Calu3 (cell line): ENCODE measurements at places on chromosomes 2 and 18. TPM values are rescaled to one million over a fixed set of nuclear protein-coding genes. Genes with fewer than 3 reads are reported as not detected.
A peak's percentile ranks its signal among the peaks of the same experiment; 100 is the strongest.

The PPP1R1C gene
- 2.0 and 2.7 TPM in 2 replicates for total RNA-seq

- no peaks in the 10 kb centered on the region for H3K27me3 ChIP-seq
- no peaks in the 10 kb centered on the region for H3K4me1 ChIP-seq
- no peak overlapping the region for H3K4me3 ChIP-seq
- no peaks in the 10 kb centered on the region for H3K36me3 ChIP-seq
These were observed 96.8 kb downstream of the ST6GAL2 start for GRCh38 chr2:106789185-106789584.

The CD8B2 gene
- total RNA-seq, result not detected in 2 replicates

DNA sequence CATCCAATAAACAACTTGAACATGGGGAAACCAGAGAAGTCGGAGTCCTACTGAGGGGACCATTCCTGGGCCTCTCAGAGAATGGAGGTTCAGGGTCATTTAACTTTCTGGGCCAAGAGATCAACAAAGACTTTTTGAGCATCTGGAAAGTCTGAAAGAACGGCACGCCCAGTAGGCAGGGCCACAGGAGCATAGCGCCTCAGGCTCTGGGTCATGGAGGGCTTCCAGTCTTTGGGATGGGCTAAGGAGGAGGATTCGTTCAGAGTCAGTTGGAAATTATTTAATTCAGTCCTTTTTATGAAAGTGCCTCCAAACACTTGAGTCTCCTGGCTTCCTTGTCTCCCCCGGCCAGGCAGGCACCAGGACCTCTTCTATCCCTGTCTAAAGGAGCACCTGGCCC is 101.1 kb upstream of the GLI2 start:
- no peaks in the 10 kb centered on the region for H3K36me3 ChIP-seq
- H3K27ac ChIP-seq, result no peak overlapping the region
- H3K4me1 ChIP-seq, result no peaks in the 10 kb centered on the region

- H3K27ac ChIP-seq, result no peak overlapping the region
- H3K4me3 ChIP-seq, result peak overlapping the region; percentile 53
- peaks cover 82% of the 10 kb centered on the region for H3K27me3 ChIP-seq
- H3K4me1 ChIP-seq, result no peaks in the 10 kb centered on the region
- H3K36me3 ChIP-seq, result no peaks in the 10 kb centered on the region
These were observed 15.5 kb upstream of the ECEL1 start for GRCh38 chr2:232502911-232503808.

DNA sequence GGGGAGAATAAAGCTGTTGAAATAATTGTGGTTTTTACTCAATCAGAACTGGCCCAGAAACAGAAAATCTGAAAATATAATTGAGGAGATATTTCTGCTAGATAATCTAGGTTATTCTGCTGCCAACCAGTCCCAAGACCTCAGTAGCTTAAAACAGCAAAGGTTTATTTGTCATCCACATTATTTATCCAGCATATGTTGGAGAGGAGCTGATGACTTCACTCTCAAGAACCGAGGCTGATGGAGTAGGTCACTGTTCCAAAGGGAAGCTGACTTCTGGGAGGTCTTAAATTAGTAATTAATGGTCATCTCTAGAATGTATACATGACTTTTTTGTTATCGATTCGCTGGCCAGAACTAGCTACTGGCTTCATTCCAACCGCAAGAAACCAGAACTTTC is 124.8 kb upstream of the CTNNA2 start:
- no peaks in the 10 kb centered on the region for H3K36me3 ChIP-seq
- no peaks in the 10 kb centered on the region for H3K27me3 ChIP-seq
- no peak overlapping the region for H3K27ac ChIP-seq
- H3K4me1 ChIP-seq, result no peaks in the 10 kb centered on the region
- H3K4me3 ChIP-seq, result no peak overlapping the region

- H3K27me3 ChIP-seq, result peaks cover 23% of the 10 kb centered on the region
- peaks cover 5% of the 10 kb centered on the region for H3K36me3 ChIP-seq
- H3K4me3 ChIP-seq, result no peak overlapping the region
- H3K27ac ChIP-seq, result no peak overlapping the region
These were observed 119.9 kb upstream of the HS6ST1 start for GRCh38 chr2:128438586-128438985.

The STAT4 gene
- total RNA-seq, result 0.85 and 1.3 TPM in 2 replicates

DNA sequence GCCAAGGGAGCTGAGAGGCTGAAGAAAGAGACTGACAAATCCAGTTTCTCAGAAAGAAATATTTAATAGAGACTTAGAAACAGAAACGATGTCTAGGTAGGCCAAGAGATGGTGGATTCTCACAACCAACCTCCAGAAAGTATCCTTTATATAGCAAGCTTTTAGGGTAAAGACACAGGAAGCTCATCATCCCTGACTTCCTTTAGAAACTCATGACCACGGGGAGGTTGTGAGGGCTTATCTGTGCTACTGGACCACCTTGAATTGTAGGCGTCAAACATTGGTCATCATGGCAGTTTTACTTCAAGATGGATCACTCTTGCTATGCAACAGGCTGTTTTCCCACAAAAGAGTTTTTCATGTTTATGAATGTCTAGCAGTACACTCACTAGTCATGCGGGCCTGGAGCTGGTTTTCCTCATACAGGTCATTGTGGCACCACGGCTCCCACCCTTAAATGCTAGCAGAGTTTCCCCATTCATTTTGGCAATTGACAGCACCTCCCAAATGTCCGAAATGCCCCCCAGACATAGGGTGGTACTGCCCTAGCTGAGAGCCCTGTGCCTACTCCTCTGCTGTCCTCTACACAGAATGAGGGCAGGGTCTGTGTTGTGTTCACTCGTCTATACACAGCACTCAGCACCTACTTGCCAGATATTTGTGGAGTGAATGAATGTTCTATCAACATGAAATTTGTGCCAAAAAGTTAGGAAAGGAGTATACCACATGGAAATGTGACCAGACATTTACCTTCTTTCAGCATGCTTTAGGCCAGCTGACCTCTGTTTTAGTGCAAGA is 89.0 kb downstream of the TMEM247 start:
- DNase-seq, result no peak
- H3K4me3 ChIP-seq, result no peak overlapping the region
- H3K36me3 ChIP-seq, result no peaks in the 10 kb centered on the region
- no peaks in the 10 kb centered on the region for H3K27me3 ChIP-seq
- no peak overlapping the region for H3K27ac ChIP-seq

The LYG1 gene
- total RNA-seq, result 2.3 and 3.5 TPM in 2 replicates

The SULT1C4 gene
- not detected in 2 replicates for total RNA-seq

- H3K4me3 ChIP-seq, result no peak overlapping the region
- no peak for DNase-seq
- peaks cover 84% of the 10 kb centered on the region for H3K27me3 ChIP-seq
- H3K27ac ChIP-seq, result no peak overlapping the region
- H3K36me3 ChIP-seq, result no peaks in the 10 kb centered on the region
These were observed 6.7 kb downstream of the PTPRN start for GRCh38 chr2:219302412-219302968.

GRCh38 chr2:60634438-60634837 is 81.0 kb upstream of the BCL11A start:
- peaks cover 89% of the 10 kb centered on the region for H3K27me3 ChIP-seq
- no peak overlapping the region for H3K27ac ChIP-seq
- DNase-seq, result no peak
- H3K4me1 ChIP-seq, result no peaks in the 10 kb centered on the region

- DNase-seq, result no peak
- H3K4me3 ChIP-seq, result no peak overlapping the region
- no peaks in the 10 kb centered on the region for H3K36me3 ChIP-seq
- H3K27ac ChIP-seq, result no peak overlapping the region
- H3K27me3 ChIP-seq, result no peaks in the 10 kb centered on the region
These were observed 52.0 kb downstream of the FBXO36 start for GRCh38 chr2:229974266-229974665.

- H3K27ac ChIP-seq, result no peak overlapping the region
- no peak for DNase-seq
- H3K27me3 ChIP-seq, result no peaks in the 10 kb centered on the region
- H3K36me3 ChIP-seq, result no peaks in the 10 kb centered on the region
- H3K4me1 ChIP-seq, result no peaks in the 10 kb centered on the region
These were observed 244.9 kb downstream of the KLHL29 start for GRCh38 chr2:23629772-23630480.

- peaks cover 9% of the 10 kb centered on the region for H3K4me1 ChIP-seq
- H3K27ac ChIP-seq, result no peak overlapping the region
- no peak overlapping the region for H3K4me3 ChIP-seq
- peak; percentile 55 for DNase-seq
These were observed 180.3 kb downstream of the GCA start for GRCh38 chr2:162524192-162524591.

- H3K27me3 ChIP-seq, result no peaks in the 10 kb centered on the region
- DNase-seq, result no peak
- H3K36me3 ChIP-seq, result peaks cover 13% of the 10 kb centered on the region
- H3K27ac ChIP-seq, result no peak overlapping the region
- H3K4me1 ChIP-seq, result peaks cover 13% of the 10 kb centered on the region
- H3K4me3 ChIP-seq, result no peak overlapping the region
These were observed 13.3 kb downstream of the BABAM2 start for GRCh38 chr2:27903649-27904404.

DNA sequence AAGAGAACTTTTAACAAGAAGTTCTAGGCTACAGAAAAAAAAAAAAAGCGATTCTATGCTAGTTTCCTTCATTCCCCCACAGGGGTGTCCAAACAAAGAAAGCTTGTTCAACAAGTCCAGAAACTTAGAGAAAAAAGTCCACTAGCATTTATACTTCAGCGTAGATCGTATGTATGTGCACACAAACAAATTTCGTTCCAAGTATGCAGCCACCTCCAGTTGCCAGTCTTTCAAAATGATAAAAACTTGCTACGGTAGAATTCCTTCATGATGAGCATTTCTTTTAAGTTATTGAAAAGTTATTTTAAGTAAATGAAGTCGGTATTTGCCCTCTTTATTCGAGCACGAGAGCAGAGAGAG is 3.7 kb upstream of the OTX1 start:
- no peak overlapping the region for H3K4me3 ChIP-seq
- DNase-seq, result no peak
- H3K36me3 ChIP-seq, result peaks cover 48% of the 10 kb centered on the region
- H3K27me3 ChIP-seq, result no peaks in the 10 kb centered on the region
- peaks cover 9% of the 10 kb centered on the region for H3K4me1 ChIP-seq
- no peak overlapping the region for H3K27ac ChIP-seq

DNA sequence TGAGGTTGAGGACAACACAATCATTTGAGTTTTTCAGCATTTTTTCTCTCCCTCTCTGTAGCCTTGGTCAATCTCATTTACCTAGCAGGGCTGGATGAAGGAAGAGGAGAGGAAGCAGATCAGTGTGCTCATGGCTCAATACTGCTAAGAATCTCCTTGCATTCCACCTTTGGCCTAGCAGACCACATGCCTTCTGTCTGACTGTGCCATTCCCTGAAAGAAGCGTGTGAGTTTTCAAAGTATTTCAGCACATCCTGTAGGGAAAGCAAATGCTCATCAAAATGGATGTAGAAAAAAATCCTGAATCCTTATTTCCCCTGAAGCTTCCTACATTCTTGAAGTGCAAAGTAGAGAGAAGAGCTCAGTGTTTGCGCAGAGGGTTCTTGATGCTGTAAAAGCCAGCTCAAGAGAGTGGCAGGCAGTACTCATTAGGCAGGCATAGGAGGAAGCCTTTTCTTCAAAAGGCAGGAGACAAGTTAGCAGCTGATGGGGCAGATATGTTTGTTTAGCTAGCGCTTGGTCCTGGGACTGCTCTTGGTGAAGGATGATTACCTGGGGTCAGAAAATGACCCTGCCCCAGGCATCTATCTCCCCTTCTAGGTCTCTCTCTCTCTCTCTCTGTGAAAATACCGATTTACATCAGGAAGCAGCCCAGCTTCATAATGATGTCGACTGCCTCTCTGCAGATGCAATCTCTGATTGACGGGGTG is 14.4 kb upstream of the PIK3C3 start:
- H3K27ac ChIP-seq, result no peak overlapping the region
- H3K4me3 ChIP-seq, result no peak overlapping the region
- peaks cover 20% of the 10 kb centered on the region for H3K4me1 ChIP-seq
- H3K36me3 ChIP-seq, result no peaks in the 10 kb centered on the region
- peaks cover 10% of the 10 kb centered on the region for H3K27me3 ChIP-seq

DNA sequence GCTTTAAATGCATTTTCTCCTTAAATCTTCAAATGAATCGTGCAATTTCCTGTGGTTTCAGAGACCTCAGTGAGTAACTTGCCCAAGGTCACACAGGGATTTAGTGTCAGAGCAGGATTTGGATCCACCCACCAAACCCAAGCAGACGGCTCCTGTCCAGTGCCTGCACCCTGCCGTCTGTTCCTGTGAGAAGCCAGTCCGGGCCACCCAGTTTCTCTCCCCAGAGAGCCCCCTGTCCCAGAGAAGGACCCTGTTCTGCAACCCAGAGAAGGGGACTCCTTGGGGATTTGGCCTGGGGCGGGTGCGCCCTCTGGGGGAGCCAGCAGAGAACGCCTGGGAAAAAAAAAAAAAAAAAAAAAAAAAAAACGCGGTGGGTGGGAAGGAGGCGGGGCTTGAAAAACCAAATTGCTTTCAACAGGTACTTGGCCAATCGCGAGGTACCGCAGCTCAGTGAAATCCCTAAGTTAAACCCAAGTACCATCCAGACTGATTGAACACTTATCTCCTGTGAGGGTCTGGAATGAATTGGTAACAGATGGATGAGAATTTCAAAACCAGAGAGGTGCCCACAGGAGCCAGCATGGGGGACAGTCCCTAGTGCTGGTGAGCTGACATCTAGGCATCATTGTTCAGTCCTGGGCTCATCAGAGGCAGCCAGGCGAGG is 30.9 kb upstream of the REEP1 start:
- H3K4me1 ChIP-seq, result peaks cover 13% of the 10 kb centered on the region
- H3K36me3 ChIP-seq, result no peaks in the 10 kb centered on the region
- no peak overlapping the region for H3K27ac ChIP-seq
- peak overlapping the region; percentile 21 for H3K4me3 ChIP-seq

DNA sequence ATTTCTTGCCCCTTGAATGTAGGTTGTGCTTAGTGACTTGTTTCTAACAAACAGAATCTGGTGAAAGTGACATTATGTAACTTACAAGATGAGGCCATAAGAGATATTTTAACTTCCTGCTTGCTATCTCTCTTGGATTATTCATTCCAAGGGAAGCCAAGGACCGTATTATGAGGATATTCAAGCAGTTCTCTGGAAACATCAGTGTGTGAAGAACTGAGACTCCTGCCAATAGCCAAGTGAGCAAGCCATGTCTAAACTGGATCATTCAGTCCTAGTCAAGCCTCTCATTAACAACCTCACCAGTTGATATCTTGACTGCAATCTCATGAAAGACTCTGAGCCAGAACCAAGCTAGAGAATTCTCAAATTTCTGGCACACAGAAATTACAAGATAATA is 765.1 kb upstream of the SLC8A1 start:
- H3K36me3 ChIP-seq, result no peaks in the 10 kb centered on the region
- H3K27me3 ChIP-seq, result no peaks in the 10 kb centered on the region
- no peak overlapping the region for H3K4me3 ChIP-seq
- no peak overlapping the region for H3K27ac ChIP-seq
- no peaks in the 10 kb centered on the region for H3K4me1 ChIP-seq
- no peak for DNase-seq
